ENCODE measurements at places on chromosomes 3 and 15. TPM values are rescaled to one million over a fixed set of nuclear protein-coding genes. Genes with fewer than 3 reads are reported as not detected.

DNA sequence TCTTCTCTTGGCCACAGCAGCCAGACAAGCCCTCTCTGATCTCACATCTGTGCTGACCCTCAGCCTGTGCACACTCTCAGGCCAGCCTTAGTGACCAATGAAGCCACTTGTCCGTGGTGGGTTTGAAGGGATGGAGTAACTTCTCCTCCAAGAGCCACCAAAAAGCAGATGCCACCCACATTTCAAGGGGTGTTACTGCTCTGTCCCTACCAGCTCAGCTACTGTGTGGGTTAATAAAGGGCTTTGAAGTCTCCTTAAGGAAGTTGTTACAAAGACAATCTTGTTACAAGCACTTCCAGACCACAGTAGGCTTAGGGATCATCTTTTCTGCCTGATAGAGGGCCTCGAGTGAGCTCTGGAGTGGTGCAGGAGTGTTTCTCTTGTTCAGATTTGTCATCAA, 3.3 kb upstream of the CA12 start:
- H3K27me3 ChIP-seq = peaks cover 50% of the 10 kb centered on the region
- DNase-seq = no peak
- H3K4me1 ChIP-seq = peaks cover 13% of the 10 kb centered on the region
- H3K4me3 ChIP-seq = no peak overlapping the region

The DPPA2 gene
- total RNA-seq = 0.69 TPM

The PLCL2 gene
- 10.8 TPM for total RNA-seq

DNA sequence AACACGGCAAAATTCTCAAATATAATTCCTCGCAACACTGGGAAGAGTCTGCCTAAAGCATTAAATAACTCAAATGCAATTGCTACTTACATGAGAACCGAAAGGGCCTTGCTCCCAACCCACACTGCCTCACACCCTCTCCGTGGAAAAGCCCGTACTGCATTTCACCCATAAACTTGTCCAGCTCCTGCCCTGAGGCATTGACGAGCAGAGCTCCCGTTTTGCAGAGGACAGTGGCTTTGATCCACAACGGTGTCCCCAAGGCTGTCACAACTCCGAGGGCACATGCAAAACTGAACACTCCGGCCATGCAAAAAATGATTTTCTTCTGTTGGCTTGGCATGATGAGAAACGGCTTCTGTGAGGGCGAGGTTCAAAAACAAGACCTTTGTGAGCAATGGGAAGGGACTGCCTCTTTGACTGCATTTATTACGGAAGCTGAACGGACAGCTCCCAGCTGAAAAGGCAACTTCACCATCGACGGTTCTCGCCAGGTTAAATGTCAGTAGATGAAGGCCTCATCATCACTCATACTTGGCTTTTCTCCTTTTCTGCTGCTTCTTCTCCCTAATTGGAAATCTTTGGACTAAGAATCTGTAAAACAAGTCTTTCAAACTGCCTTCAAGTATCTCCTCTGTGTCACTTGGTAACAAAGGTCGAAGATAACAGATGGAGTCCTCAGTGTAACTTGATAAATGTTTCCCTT, at the start of gene CLRN1:
CLRN1 (minus strand) TSS at position 362 of the 706 bp plus-strand sequence; CDS start at position 343, 19 bp downstream.
- H3K36me3 ChIP-seq = no peaks in the 10 kb centered on the region
- DNase-seq = no peak
- no peak within 1 kb of the TSS for H3K27ac ChIP-seq
- H3K4me3 ChIP-seq = no peak within 1 kb of the TSS

The PRR20G gene
- not detected for total RNA-seq

The CHRFAM7A gene
- total RNA-seq = 0.96 TPM

The GABRB3 gene
- 23.2 TPM for total RNA-seq

GRCh38 chr3:123745184-123745855, 138.8 kb downstream of the MYLK start:
- no peak overlapping the region for H3K27ac ChIP-seq
- DNase-seq = no peak
- H3K27me3 ChIP-seq = peaks cover 7% of the 10 kb centered on the region
- H3K36me3 ChIP-seq = no peaks in the 10 kb centered on the region
- no peak overlapping the region for H3K4me3 ChIP-seq
- peaks cover under 1% of the 10 kb centered on the region for H3K4me1 ChIP-seq

- H3K27ac ChIP-seq = no peak overlapping the region
- H3K36me3 ChIP-seq = peaks cover 28% of the 10 kb centered on the region
- no peaks in the 10 kb centered on the region for H3K27me3 ChIP-seq
- no peak for DNase-seq
- peaks cover 7% of the 10 kb centered on the region for H3K4me1 ChIP-seq
These were observed 71.9 kb upstream of the MYZAP start for GRCh38 chr15:57519806-57520205.

DNA sequence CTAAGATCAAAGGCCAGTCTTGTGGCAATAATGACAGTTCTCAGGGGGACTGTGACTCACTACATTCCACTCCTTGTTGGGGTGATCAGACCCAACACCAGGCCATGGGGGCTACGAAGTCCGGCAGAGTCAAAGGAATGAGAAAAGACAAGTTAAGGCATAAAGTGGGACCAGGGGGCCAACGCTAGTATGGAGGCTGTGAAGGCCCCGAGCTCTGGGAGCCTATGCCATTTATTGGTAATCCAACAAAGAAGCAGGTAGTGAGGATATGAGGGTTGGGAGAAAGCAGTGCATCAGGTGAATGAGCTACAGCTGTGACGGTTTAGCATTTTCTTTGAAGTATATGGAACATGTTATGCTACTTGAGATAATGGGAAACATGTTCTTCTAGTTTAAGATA, 104.4 kb upstream of the C2CD4B start:
- no peaks in the 10 kb centered on the region for H3K4me1 ChIP-seq
- H3K27me3 ChIP-seq = no peaks in the 10 kb centered on the region
- H3K36me3 ChIP-seq = peaks cover 8% of the 10 kb centered on the region
- DNase-seq = no peak

- no peak overlapping the region for H3K4me3 ChIP-seq
- peaks cover 83% of the 10 kb centered on the region for H3K27me3 ChIP-seq
- peaks cover 12% of the 10 kb centered on the region for H3K4me1 ChIP-seq
These were observed 7.9 kb upstream of the SOX2 start for GRCh38 chr3:181703601-181704420.

DNA sequence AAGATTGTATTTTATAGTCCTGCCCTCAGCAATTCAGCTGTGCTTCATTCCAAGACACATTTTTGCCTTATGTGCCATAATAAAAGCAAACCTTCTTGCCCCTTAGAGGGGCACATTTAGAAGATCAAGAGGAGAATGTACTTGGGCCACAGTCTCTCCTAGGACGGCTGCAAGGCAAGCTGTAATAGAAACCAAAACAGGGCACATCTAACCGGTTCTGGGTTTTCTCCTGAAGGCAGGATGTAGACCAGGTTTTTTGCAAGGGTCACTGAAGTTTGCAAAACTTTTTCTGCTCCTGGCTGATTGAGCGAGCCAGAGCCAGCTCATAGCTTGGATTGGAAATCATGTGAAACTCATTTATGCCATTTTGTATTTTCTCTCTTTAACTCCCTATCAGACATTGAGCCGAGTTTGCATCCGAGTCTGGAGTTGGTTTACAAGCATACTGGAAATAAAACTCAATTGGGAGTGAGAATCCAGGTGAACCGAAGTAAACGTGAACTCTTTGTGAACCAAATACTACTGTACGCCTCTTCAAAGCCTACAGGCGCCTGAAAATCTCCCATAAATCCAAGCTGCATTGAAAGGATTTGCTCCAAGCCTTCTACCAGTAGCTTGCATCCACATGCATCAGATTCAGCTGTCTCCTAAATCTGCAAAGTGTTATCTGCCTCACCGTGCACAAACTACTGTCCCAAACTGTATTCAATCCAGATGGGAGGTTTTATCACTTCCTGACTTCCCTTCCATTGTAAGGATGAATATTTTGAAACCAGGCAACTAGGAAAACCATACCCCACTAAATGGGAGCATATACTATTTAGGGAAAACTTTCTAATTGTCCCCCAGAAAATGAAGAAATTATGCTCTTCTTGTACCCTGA, 60.9 kb upstream of the TSC22D2 start:
- H3K4me1 ChIP-seq = peaks cover 4% of the 10 kb centered on the region
- no peak for DNase-seq
- H3K27me3 ChIP-seq = no peaks in the 10 kb centered on the region
- H3K27ac ChIP-seq = no peak overlapping the region

The TNNC1 gene
- total RNA-seq = 3.6 TPM

DNA sequence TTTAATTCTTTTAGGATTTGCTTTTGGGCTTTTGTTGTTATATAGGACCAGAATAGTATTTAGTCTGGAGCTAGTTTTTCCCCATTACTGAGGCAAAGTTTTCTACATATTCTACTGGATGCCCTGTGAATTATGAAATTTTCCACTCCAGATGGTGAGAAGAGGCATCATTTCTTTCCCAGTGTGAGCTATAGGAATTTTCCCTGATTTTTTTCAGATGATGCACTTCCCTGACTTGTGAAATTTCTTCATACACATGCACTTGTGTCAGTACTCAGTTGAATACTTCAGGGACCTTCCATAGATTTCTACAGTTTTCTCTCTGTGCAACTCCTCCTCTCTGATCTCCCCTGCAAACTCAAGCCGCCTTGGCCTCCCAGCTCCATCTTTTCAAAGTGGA, 73.7 kb upstream of the SLCO2A1 start:
- H3K27ac ChIP-seq = no peak overlapping the region
- no peak overlapping the region for H3K4me3 ChIP-seq
- DNase-seq = no peak
- H3K4me1 ChIP-seq = no peaks in the 10 kb centered on the region
- H3K36me3 ChIP-seq = peaks cover 14% of the 10 kb centered on the region

DNA sequence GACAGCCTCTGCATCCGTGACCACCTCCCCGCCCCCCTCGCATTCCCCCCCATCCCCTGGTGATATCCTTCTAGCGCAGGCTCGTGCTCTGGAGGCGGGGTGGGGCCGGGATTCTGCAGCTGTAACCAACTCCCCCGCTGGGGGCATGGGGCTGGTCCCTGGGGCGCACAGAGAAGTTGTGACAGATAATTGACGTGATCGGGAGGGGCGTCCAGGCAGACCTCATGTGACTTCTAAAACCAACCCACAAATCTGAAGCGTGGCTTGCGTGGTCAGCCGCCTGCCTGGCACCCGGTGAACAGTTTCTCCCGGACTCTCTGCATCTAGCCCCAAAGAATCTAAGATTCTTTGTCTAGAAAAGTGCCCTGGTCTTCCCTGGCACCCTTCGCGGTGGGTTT, 100.6 kb upstream of the IGF1R start:
- H3K27ac ChIP-seq = no peak overlapping the region
- peaks cover 76% of the 10 kb centered on the region for H3K27me3 ChIP-seq
- H3K36me3 ChIP-seq = no peaks in the 10 kb centered on the region
- DNase-seq = no peak
- H3K4me1 ChIP-seq = peaks cover 11% of the 10 kb centered on the region

DNA sequence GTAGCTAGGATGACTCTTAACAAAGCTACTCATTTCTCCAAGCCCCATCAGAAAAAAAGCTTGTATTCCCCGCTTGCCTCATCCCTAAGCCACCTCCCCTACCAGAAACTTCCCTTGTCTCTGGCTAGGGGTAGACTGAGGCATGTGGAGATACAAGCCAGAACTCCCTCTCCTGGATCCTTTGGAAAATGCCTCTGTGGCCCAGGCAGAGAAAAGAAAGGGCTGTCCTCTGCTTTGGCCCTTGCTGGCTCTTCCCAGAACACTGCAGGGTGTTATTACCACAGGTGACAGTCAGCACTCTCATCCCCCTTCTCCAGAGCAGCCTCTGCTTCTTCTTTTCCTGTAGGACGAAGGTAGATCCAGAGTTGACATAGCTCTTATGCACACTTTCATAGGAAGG, 15.2 kb downstream of the RMDN3 start:
- no peaks in the 10 kb centered on the region for H3K27me3 ChIP-seq
- DNase-seq = no peak
- peaks cover 21% of the 10 kb centered on the region for H3K4me1 ChIP-seq
- no peak overlapping the region for H3K27ac ChIP-seq
- H3K36me3 ChIP-seq = peaks cover 4% of the 10 kb centered on the region
- no peak overlapping the region for H3K4me3 ChIP-seq

The AHSG gene
- total RNA-seq = 0.27 TPM

DNA sequence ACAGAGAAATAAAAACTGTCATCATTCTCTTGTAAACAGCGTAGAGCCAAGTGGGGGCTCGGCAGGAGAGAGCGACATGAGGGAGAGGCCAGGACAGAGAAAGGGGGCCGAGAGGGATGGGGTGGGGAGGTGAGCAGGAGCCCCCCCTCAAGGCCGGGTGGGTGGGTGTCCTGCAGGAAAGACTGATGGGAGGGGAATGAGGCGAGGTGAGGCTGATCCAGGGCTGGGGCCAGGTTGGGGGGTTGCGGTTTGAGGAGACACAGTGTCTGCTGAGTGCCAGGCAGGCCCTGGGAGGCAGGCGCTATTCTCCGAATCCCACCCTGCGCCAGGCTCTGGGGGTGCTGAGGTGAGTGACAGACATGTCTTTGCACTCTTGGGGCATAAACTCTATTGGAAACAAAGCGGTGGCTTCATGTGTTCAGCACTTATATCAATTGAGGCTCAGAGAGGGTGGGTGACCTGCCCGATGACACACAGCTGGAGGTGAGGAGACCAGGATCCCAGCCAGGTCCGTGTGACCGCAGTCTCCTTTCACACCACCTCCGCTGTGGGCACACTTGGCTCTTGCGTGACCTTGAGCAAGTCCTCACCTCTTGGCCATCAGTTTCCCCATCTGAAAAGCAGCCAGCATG, 19.6 kb upstream of the CSPG4 start:
- H3K27ac ChIP-seq = no peak overlapping the region
- no peaks in the 10 kb centered on the region for H3K36me3 ChIP-seq
- H3K4me3 ChIP-seq = no peak overlapping the region
- no peak for DNase-seq

DNA sequence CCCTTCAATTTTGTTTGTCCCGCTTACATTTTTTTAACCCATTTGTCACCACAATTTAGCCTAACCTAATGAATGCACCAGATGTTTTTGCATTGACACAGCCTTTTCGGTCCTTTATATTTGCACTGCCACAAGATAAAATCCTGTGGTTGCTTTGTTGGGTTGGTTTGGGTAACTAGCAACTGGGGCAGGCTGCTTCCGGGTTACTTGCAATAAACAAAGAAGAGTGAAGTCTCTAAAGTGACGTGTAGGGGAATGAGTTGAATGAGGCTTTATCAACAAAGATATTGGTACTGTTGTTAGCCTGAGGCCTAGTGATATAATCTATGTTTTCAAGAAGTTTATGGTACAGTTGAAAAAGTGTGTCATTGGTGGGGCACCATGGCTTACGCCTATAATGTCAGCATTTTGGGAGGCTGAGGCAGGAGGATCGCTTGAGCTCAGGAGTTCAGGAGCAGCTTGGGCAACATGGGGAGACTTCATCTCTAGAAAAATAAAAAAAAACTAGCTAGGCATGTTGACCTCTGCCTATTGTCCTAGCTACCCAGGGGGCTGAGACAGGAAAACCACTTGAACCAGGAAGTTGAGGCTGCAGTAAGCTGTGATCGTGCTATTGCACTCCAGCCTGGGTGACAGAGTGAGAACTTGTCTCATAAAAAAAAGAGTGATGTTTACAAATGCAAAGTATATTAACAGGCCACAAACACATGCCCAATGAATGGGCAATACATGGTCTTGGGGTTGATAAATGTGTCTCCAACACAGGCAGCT, 121.8 kb downstream of the OXSM start:
- no peaks in the 10 kb centered on the region for H3K36me3 ChIP-seq
- H3K4me1 ChIP-seq = peaks cover 26% of the 10 kb centered on the region
- H3K27ac ChIP-seq = no peak overlapping the region

The HYAL2 gene
- total RNA-seq = 74.3 TPM

- no peaks in the 10 kb centered on the region for H3K27me3 ChIP-seq
- no peak overlapping the region for H3K27ac ChIP-seq
- H3K4me3 ChIP-seq = no peak overlapping the region
- no peaks in the 10 kb centered on the region for H3K36me3 ChIP-seq
- H3K4me1 ChIP-seq = no peaks in the 10 kb centered on the region
These were observed 997.2 kb downstream of the DIPK2A start for GRCh38 chr3:144968750-144969350.

The GABRR3 gene
- total RNA-seq = not detected
